ENCODE measurements at places on chromosomes 12 and 14.

- DNase-seq, result no peak
Measured at GRCh38 chr12:72792889-72793288, 520.7 kb downstream of the TRHDE start.

DNA sequence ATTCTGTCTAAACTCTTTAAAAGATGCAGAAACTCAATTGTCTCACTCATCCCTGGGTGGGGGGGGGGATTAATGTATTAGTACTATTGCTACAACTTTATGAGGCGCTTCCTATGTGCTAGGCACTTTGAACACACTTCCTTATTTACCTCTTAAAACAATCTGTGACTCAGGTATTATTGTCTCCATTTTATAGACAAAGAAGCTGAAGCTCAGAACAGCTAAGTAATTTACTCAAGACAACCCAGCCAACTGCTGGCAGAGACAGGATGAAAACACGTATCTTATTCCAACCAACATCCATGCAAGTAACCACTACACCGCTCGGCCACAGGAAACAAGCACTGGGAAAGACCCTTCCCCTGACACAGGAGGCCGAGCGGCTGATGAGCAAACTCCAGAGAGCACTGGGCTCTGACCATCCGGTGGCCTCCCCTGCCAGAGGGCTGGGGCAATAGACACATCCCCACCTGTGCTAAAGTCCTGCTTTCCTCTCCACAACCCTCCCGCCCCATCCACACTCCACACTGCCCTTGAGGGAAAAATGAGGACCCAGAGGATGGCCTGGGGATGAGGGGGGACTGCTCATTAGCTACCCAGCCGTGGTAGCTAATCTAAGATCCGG, 244.2 kb downstream of the DPF3 start:
- no peak for DNase-seq

DNA sequence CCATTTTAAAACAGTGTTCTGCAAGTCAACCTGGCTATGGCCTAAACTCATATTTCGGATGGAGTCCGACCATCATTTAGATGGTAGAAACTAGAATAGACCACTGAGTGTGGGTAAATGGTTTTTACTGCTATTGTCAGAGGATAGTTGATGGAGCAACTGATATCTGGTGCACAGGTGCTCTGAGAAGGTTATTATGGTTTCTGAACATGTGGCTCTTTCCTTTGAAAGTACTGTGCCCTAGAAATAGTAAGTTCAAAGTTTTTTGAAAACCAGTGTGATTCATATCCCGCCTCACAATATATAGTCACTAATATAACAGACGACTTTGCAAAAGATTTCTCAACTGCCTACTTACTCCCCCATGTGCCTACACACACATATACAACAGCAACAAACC, 64.4 kb upstream of the BTG1 start:
- no peak for DNase-seq

- DNase-seq, result no peak
Measured at GRCh38 chr12:86331457-86331856, 75.3 kb upstream of the MGAT4C start.

Data from activated naive CD4-positive, alpha-beta T cell (primary cell).